ENCODE measurements at places on chromosomes 13 and 19.

- no peak for DNase-seq
Observed at GRCh38 chr19:41327076-41327575, 17.2 kb downstream of the CCDC97 start.

DNA sequence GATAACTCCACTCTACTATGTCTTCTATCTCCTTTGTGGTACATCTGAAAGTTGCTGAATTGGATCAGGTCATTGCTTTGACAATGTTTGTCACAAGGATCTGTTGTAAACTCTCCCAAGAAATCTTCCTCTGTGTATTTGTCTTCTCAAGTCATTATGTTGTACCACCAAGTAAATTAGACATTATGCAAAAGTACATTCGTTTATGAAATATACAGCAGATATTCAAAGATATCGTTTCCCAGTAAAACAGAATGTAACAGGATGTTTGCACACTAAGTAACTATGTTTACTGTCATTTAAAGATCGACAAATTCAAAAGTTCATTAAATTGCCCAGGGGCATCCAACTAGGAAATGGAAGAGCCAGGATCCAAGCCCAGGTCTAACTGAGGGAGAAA is 739.4 kb downstream of the EFNB2 start:
- no peak for DNase-seq

DNA sequence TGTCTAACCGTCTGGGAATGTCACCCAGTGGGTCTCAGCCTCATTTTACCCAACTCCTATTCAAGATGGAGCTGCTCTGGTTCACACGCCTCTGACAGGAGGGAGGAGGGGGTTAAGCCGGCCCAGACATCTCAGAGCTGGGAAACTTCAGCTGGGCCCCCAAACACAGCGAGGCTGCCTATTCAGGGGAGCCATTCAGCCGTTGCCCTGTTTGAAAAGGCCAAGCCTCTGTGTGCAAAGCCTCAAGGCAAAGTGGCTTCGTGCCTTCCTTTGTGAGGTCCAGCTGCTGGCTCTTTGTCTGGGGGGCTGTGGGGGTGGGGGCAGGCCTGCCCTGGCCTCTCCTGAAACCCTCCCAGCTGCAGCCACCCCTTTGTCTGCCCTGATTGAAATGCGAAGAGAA is 147.4 kb downstream of the PTPRS start:
- no peak for DNase-seq

DNA sequence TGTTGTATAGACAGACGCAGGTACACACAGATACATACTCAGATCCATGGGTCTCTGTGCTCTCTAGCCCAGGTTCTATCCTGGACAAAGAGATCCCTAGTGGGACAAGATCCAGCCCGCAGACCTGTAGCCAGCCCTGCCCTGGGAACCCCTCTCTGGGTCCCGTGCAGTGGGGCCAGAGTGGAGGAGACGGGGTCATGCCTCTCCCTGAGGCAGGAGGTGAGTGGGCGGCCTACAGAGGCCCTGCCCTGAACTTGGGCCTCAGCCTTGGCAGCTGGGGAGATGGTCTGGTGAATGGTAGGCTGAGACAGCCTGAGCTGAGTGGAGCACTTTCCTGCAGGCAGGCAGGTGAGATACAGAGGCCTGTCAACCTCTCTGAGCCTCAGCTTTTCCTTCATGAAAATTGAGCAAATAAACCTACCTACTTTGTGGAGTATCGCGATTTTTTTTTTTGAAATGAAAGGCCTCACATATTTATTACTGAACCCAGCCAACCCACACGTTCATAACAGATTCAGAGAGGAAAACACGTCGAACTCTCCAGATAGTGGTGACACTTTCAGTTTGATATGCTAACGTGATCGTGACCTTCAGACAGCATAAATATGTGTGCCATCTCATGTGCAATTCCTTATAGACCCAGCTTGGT is 3.4 kb upstream of the JUND start:
- no peak for DNase-seq

DNA sequence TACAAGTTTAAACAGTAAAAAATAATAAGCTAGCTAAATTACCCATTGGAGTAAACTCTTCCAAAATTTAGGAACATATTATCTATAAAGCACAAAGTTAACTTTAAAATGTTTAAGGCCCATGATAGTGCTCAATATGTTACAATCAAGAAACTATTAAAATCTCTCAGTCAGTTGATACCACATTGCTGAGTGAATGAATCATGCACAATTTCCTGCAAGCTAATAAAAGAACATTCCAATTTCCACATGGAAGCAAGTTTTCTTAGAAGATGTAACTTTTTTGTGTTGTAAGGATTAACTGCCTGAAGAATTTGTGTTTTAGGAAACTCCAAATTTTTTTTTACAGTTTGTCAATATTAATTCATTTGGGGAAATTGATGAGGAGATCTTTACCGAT is 666.6 kb downstream of the SLITRK1 start:
- DNase-seq = no peak

DNA sequence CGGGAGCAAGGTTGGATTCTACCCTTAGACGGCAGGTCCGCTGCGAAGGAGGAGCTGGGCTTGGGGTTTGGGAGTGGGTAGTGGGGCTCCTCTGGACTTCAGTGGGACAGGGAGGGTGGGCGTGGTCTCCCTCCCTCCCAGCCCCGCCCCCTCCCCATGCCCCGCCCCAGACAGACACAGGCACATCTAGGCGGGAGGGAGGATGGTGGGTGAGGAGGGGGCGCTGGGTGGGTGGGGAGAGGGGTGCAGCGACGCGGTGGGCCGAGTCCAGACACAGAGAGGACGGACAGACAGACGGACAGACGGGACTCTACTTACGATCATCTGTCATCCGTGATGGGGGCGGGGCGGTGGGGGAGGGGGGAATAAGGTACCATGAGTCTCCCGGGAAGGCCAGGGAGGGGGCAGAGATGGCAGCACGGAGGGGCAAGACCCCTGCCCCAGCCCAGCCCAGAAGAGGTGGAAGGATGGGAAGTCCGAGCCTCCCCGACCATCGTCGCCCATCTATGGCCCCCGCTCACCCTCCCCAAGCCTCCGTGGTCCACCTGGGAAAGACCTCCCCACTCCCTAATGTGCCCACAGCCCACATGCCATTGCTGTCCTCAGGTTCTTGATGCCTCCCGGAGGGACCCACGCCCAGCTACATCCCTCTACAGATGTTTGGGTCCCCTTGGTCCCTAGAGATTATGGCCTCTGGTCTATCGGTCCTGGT is 64.8 kb downstream of the UNC13A start:
- DNase-seq = no peak

GRCh38 chr13:41365631-41366030 is 54.6 kb downstream of the NAA16 start:
- no peak for DNase-seq

- DNase-seq = no peak
Observed at GRCh38 chr19:18999896-19000620, 33.3 kb downstream of the SUGP2 start.

- DNase-seq = no peak
Observed at GRCh38 chr13:95195146-95195545, 106.1 kb downstream of the ABCC4 start.

DNA sequence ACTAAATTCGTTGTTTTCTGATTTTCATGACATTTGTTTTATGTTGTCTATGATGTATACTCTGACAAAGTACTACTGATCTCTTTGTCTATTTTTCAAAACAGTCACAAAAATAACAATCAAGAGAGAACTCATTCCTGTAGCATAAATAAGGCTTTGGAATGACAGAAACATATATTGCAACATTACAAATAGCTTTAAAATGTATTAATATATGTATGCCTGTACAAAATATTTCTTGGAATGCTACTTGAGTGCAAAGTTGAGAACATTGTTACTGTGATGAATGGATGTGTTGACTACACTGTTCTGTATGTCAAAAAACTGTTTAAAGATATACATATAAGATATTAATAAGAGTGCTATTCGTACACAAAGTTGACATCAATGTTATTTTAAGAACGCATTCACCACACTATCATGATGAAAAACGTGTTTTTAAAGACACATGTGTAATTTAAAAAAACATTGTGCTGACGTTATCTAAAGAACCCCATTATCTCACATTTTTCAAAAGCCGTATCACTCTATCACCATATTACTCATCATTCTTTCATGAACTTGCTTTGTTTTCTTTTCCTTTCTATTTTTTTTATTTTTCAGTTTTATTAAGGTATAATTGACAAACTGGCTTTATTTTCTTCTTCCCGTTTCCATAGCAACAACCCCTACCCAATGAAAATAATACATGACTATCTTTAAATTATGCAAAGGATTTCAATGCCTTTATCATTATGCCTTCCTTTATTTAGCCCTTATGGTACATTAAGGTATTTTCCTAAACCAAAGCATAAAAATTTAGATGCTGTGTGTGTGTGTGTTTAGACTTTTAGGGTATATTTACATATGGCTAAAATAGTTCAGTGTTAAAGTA is 918.8 kb downstream of the SLITRK1 start:
- DNase-seq = no peak

GRCh38 chr13:26899202-26899601 is 138.6 kb upstream of the GPR12 start:
- DNase-seq = no peak
